ENCODE measurements at places on chromosomes 3 and 15.

DNA sequence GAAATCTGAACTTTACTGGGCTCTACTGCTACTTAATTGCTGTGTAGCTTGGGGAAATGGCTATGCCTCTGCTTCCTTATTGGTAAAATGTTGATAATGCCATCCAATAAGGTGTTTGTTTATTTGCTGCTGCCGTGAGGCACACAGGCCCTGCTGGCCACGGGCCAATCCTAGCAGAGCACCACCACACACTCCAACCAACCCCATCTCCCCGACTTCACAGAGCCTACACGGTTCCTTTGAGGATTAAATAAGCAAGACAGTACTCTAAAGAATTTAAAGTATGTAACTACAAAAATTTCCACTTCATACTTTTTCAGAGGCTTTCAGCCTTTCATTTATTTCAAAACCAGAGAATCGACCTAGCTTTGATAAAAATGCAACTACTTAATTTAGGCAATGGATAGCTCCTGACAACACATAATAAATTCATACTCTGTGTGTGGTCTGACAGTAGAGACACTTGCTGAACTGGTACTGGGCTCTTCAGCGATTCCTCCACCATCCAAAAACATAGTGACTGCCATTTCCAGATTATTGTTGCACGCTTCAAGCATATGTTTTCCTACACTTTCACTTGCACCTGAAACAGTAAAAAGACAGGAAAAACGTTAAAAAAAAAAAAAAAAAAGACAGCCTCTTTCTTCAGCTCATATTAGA lies 25.3 kb downstream of the UBXN7 start:
- no peak for DNase-seq

DNA sequence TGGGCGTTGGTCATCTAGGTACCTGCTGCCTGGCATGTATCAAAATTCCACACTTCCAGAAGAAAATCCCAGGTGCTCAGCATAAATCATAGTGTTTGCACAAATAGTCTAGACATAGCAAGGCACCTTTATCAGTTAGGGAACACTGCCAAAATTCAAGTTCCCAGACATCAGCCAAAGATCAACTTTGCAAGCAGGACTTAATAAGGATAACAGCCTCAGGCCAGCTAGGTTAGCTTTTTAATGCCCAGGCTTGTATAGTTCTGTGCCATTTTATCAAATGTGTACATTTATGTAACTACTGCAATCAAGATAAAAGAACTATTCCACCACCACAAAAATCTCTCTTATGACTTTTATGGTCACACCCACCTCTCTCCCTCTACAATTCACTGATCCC lies 30.7 kb downstream of the DZIP3 start:
- DNase-seq, result no peak

GRCh38 chr15:78159395-78159794 lies 10.2 kb downstream of the IDH3A start:
- DNase-seq, result no peak

GRCh38 chr3:158680861-158681260 lies 8.4 kb upstream of the LXN start:
- DNase-seq, result no peak

DNA sequence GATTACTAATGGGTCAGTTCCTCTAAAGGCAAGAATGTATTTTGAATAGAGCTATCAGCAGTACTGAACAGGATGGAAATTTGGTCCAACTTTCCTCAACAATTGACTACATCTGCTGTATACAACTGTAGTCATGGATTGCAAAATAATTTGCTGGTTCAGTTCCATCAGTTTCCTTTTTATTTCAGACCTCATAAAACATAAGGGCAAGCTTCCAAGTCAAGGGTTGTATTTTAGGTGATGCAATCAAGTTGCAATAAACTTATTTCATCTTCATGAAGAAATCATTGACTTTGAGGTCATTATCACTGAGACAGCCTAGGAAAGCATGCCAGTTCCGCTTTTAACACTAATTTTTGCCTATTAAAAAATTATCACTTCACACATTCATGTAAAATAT lies 90.4 kb upstream of the TSEN2 start:
- peak; percentile 16 for DNase-seq

DNA sequence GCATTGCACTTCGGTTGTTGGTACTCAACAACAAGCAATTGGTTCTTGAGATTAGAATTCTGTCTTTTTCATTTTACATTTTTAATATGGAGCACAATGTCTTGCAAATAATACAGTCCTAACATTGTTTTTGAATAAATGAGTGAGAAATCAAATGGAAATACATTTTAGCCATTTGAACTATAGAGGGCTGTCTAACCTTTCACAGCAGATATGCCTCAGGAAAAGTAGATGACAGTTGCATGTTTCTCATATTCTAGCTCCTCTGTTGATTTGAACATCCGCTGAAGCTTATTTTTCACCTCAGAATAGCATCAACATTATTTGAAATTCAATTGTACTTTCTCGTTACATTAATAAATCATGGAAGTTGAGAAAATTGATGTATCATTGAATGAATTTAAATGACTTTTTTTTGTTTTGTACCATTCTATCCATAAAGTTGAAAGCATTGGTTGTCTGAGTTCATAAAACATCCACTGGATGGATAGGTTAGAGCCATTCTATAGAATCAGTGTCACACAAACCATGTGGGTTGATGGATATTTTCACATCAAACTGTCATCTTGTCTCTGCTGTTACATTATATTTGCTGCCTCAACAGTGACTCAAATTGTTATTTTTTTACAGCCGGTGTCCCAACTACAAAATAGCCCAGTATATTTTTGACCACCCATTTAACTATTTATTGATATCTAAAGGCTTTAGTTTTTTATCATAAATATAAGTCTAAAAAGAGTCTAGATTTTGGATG lies 928.3 kb downstream of the NSUN3 start:
- no peak for DNase-seq

DNA sequence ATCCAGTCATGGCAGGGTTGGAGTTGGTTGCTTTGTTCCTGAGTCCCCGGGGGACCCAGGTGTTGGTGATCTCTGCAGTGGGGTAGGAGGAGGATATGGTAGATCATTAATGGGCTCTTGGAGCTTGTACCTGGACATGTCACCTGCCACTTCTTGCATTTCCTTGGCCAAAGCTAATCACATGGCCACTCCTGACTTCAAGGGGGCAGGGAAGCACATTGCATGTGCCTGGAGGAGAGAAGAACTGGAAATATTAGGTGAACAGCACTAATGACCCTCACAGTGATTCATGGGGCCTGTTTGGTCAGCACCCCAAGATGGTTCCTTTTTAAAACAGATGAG lies 87.1 kb upstream of the MYZAP start:
- no peak for DNase-seq

DNA sequence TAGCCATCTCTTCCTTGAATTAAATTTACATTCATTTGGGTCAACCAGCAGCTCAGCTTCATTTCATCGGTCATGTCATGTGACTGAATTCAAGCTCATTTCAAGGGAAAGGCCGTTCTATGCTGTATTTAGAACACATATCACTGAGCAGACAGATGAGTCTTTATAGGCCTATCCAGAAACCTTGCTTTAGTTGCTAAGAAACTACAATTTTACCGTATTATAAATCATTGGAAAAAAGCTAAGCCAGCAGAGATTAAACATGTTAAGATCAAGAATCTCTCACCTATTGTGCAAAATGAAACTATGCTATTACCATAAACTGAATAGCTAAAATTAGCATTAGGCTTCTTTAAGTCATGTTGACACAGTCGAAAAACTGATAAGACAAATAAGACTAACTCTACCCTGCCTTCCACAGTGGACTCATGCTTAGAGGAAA lies 2.2 kb downstream of the NPTN start:
- DNase-seq, result peak; percentile 28

GRCh38 chr3:171660188-171660587 lies 150.1 kb downstream of the PLD1 start:
- no peak for DNase-seq

GRCh38 chr15:41606997-41607396 lies 48.0 kb downstream of the TYRO3 start:
- DNase-seq, result peak; percentile 63

DNA sequence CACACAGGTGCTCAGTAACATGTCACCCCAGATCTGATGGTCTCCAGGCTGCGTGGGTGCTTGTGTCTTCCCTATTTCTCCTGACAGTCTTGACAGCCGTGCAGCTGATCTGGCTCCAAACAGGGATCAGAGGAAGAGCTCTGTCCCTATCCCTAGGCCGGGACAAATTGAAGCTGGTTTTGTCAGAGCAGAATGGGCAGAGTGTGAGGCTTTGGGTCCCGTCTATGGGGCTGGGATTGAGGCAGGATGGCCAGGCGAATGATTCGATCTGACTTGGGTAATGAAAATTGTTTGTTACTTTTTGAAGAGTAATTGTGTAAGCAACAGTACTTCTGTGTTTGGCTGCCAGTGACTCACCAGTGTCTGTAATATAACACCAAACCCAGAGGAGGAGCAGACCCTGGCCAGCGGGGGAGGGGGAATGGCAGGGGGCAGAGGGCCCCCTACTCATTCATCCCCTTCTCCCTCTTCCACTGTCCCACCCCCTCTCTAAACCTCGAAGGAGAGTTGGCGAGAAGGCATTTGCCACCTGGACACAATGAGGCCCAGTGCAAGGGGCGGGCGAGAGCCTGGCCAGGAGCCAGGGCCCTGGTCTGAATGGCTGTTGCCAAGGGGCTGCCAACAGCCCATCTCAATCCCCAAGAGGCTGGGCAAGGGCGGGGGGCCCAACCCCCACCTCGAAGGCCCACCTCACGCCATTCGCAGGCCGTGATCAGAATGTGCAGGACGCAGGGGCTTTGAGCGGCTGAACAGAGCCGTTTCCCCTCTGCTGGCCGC lies 4.9 kb upstream of the MAGEF1 start:
- no peak for DNase-seq

DNA sequence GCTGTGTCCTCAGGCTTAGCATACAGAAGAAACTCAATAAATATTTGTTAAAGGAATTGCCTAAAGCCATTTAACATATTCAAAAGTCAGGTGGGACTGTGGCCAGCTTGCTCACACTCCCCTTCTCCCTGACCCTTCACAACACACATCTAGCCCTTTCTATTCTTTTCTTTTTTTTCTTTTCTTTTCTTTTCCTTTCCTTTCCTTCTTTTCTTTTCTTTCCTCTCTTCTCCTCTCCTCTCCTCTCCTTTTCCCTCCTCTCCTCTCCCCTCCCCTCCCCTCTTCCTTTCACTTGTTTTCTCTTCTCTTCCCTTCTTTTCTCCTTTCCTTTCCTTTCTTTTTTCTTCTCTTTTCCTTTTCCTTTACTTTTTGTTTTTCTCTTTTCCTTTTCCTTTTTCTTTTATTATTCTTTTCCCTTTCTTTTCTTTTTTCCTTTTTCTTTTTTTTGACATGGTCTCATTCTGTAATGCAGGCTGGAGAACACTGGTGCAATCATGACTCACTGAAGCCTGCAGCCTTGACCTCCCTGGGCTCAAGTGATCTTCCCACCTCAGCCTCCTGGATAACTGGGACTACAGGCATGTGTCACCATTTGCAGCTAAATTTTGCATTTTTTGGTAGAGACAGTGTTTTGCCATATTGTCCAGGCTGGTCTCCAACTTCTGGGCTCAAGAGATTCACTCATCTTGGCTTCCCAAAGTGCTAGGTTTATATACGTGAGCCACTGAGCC lies 377.8 kb downstream of the GRM7 start:
- DNase-seq, result no peak

- peak; percentile 35 for DNase-seq
Observed at GRCh38 chr3:157089455-157090221, 70.3 kb downstream of the CCNL1 start.

- DNase-seq, result no peak
Observed at GRCh38 chr15:80507131-80507530, 102.9 kb downstream of the ARNT2 start.

- no peak for DNase-seq
Observed at GRCh38 chr3:63395960-63396359, 117.9 kb downstream of the SYNPR start.

- no peak for DNase-seq
Observed at GRCh38 chr15:67396114-67396513, 124.8 kb upstream of the C15orf61 start.

DNA sequence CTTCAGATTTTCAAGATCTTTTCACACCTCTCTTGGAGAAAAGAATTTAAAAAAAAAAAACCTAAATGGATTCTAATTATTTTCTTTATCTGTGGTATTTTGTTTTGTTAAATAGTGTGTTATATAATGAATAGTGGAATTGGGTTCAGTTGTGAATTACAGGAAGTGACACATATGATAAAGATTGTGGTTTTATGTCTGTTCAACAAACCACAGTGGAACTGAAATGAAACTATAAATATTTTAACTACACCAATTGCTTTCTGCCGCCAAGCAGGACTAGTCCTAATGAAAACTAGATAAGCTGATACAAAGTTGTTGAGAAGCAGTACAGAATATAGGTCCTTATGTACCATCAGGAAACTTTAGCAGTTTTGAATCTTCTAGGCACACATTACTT lies 121.6 kb downstream of the UBE2E2 start:
- DNase-seq, result peak; percentile 60

- DNase-seq, result peak; percentile 58
Observed at GRCh38 chr3:142886940-142887339, 1.9 kb downstream of the PCOLCE2 start.

GRCh38 chr3:63478990-63479660 lies 173.3 kb upstream of the SNTN start:
- DNase-seq, result no peak

GRCh38 chr3:143266511-143266910 lies 146.9 kb downstream of the CHST2 start:
- no peak for DNase-seq

- DNase-seq, result no peak
Observed at GRCh38 chr3:46052531-46052930, 25.2 kb upstream of the XCR1 start.

DNA sequence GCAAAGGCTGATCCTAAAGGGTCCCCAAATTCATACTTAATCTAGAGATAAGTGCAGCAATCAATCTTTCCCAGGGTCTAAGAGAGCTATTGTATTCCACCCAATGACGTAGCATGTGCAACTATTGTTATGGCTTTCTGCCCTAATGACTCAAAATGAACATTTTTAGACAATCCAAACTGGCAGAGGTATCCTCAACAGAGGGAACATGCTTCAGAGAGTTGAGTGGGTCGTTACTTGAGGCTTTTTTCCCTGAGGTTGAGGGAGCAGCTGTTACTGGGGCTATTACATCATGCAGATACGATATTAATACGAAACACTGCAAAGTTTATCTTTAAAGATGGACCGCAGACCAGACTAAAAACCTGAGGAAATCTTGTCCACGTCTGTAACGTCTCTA lies 278.3 kb upstream of the WNT5A start:
- DNase-seq, result no peak

DNA sequence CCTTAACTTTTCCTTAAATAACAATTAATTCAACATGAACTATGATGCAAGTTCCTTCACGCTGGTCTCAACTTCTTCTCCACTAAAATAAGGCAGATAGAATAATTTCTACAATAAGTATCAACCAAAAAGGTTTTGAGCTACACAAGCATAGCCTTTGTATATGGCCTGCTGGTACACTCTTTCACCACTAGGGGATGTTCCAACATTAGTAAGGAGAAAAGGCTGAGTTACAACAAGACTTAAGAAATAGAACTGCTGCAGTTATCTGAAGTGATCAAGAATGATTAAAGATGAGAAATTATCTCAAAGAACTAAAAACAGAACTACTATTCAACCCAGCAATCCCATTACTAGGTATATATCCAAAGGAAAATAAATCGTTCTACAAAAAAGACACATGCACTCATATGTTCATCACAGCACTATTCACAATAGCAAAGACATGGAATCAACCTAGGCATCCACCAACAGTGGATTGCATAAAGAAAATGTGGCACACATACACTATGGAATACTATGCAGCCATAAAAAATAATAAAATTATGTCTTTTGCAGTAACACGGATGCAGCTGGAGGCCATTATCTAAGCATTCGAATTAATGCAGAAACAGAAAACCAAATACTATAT lies 14.4 kb downstream of the ATP13A3 start:
- DNase-seq, result peak; percentile 53

- DNase-seq, result no peak
Observed at GRCh38 chr15:28945626-28946230, 60.0 kb downstream of the APBA2 start.

Data from mammary epithelial cell (primary cell).